ENCODE measurements at places on chromosomes 11 and 22.

- no peak for DNase-seq
Measured at GRCh38 chr22:37931893-37932389, 21.5 kb downstream of the C22orf23 start.

DNA sequence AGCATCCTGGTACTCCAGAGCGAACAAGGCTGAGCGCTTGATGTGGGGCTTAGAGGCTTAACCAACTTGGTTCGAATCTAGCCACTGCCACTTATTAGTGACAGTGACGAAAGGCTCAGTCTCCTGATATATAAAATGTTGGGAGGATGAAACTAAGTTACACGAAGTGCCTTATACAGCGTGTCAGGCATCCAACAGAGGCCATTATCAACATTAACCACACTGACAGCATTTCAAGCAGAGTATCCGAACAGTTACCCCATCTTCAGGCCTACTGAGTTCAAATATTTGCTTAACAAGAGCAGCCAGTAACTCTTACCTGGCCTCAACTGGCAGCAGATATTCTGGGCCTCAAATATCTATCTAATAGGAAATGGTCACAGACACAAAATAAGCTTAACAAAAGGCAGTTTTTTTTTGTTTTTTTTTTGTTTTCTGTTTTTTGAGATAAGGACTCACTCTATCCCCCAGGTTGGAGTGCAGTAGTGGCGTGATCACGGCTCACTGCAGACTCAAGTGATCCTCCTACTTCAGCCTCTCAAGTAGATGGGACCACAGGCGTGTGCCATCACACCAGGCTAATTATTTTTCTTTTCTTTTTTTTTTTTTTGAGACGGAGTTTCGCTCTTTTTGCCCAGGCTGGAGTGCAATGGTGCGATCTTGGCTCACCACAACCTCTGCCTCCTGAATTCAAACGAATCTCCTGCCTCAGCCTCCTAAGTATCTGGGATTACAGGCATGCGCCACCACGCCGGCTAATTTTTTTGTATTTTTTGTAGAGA lies 2.9 kb downstream of the SERPIND1 start:
- no peak for DNase-seq

- no peak for DNase-seq
Measured at GRCh38 chr22:46476547-46476941, 60.9 kb downstream of the CELSR1 start.

DNA sequence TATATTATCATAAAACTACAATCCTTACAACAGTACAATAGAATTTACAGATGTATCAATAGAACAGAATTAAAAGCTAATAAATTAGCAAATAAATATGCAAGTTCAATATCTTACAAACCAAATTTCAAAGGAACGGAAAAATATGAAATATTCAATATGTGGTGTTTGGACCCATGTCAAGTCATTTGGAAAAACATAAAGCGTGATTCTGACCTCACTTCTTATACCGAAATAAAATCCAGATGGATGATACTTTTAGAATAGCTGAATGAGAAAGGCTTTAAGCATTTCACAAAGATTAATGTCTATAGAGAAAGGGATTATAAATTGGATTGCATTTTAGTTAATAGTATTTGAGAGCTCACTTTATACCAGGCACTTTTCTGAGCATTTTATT lies 92.8 kb upstream of the TEAD1 start:
- no peak for DNase-seq

- DNase-seq: no peak
Measured at GRCh38 chr11:96318850-96319249, 24.1 kb downstream of the MAML2 start.

GRCh38 chr11:66868726-66869566 lies 12.1 kb downstream of the LRFN4 start:
- no peak for DNase-seq

Data from GM04503 (cell line).